Stimulated activated CD4-positive, alpha-beta T cell treated with anti-CD3 and anti-CD28 coated beads, Interleukin-4, amount 100 ng/mL, for 4 hours (primary cell): ENCODE measurements at places on chromosomes 11 and 22.

GRCh38 chr11:61680622-61681221 lies 531 bp downstream of the DAGLA start:
- DNase-seq, result no peak

DNA sequence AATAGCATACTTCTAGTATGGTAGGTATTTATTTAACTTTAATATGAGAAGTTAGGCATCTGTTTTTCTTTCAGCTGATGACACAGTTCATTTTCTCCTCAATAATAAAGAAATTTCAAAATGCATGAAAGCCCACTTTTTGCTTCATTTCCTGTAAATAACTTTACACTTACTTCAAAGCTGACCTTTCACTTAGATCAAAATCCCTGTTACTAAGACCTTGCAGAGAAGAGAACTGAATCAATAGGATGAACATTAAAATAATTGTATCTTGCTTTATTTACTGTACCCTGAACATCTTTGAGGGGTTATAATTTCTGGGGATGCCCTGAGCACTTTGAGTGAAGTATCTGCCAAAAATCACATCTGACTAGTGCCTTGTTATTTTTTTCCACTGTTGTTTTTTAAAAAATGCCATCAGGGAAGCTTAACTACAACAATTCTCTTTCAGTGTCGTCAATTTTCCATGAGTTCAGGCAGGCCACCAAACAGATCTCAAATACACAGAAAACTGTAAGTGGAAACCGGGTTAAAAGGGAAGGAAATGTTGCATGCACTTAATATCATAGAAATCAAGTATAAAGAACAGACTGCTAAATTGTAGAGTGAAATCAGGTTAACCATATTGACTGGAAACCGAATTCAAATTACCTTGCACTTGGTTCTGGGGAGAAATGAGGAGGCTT lies 206.2 kb downstream of the MAML2 start:
- DNase-seq, result no peak

DNA sequence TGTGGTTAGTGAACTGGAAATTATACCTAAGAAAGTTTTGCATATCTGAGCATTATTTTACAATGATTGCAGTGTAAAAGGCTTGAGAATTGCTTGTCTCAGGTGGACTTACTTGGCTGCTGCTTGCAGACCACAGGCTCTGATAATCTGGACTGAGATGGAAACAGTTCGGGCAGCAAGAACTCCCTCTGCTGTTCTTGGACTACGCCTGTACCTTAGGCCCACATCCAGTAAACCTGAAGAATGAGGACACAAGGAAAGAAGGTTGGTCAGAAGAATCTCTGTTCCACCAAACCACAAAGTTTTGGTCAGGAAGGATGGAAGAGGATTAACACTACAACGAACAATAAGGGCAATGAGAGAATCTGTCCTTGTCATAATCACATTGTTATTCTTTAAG lies 80.1 kb downstream of the C2CD3 start:
- no peak for DNase-seq

DNA sequence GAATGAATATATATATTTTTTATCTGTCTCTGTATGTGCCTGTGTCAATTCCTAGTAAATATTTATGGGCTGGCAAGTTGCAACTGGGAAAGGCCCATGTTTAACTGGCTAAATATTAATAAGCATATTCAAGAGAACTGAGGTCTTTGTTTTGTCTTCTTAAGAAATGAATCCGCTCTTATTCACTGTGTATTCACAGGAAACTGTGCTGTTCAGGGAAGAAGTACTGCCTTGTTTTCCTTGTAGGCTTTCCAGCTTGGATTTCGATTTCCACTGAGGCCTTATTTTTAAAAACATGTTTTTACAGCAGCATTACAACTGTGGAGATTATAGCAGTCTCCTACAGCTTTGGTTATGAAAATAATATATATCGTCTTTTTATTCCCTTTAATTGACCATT lies 64.7 kb downstream of the LDLRAD3 start:
- DNase-seq, result no peak

- no peak for DNase-seq
These were observed 10.1 kb upstream of the PIM3 start for GRCh38 chr22:49950396-49950994.
